Activated CD8-positive, alpha-beta T cell treated with anti-CD3 and anti-CD28 coated beads, Interleukin-2, amount 10 ng/mL, durations not matched to agents 7 days and 5 days (primary cell): ENCODE measurements at places on chromosomes 3 and 15. TPM values are rescaled to one million over a fixed set of nuclear protein-coding genes. Genes with fewer than 3 reads are reported as not detected.

Gene USF3
- total RNA-seq: 16.3 TPM

Gene DISP2
- 0.82 TPM for total RNA-seq

Gene LIPH
- not detected for total RNA-seq

Gene DCBLD2
- total RNA-seq: 1.3 TPM

Gene RARB
- not detected for total RNA-seq

Gene FOXB1
- total RNA-seq: 0.50 TPM
